ENCODE measurements at places on chromosomes 12 and 14.

- no peak for DNase-seq
Observed at GRCh38 chr12:1760566-1761382, 59.6 kb upstream of the LRTM2 start.

- DNase-seq = no peak
Observed at GRCh38 chr12:64318605-64319004, 72.0 kb downstream of the C12orf56 start.

DNA sequence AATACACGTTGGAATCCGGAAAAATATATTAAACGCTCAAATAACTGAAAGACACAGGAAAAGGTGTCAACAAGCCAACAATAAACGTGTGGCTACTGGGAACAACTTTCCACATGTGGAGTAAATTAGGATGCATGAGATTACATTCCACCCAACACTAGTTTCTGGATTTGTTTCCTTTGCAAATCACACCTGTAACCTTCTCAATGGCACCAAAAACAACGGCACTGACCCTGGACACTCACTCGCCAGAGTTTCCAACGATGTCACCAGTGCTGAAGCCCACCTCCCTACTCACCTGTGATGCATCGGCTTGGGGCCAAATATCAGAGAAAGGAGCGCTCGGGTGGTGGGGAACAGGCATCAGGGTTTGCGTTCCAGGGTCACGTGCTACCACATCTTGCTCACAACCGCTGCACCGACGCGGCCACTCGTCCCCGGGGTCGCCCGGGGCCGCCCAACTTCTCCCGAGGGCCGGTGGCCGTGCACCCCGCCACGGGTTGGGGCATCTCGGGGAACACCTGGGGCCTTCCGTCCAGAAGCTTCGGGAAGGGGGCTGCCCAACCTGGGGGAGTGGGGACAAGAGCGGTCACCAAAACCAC is 629 bp downstream of the PRDM4 start:
- DNase-seq = no peak

DNA sequence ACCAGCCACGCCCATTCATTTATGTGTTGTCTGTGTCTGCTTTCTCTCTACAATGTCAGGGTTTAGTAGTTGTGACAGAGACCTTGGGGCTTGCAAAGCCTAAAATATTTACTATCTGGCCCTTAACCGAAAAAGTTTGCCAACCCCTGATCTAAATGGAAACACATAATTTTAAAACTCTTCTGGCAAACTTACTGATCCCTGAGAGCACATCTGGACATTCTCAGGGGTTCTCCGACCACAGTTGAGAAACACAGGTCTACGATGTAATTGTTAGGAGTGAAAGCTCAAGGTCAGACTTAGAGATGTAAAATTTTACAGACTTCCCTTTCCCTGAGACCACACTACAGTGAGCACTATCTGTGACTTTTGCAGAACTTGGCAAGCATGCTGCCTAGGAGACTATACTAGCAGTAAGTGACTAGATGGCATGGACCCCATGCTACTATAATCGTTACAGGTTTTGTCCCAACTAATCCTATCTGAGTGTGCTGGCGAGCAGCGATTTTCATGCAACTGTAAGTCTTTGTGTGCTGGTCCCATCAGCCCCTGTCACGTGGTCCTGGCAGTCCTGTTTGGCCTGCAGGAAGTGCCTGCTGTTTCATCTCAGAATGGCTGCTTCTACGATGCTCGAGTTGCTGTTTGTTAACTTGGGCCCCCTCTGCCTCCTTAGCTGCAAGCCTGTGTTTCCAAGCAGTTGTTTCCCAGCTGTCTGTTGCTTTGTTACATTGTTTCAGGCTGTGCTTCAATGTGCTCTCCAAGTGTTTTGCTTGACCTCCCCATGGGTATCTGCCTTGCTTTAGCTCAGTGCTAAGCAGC is 21.6 kb downstream of the TMTC2 start:
- no peak for DNase-seq

Measured in CD14-positive monocyte (primary cell).